ENCODE measurements at places on chromosomes 3 and 15.

- no peak for DNase-seq
Observed at GRCh38 chr3:136120373-136121348, 75.5 kb downstream of the MSL2 start.

GRCh38 chr15:99073008-99073717 lies 31.7 kb upstream of the SYNM start:
- no peak for DNase-seq

DNA sequence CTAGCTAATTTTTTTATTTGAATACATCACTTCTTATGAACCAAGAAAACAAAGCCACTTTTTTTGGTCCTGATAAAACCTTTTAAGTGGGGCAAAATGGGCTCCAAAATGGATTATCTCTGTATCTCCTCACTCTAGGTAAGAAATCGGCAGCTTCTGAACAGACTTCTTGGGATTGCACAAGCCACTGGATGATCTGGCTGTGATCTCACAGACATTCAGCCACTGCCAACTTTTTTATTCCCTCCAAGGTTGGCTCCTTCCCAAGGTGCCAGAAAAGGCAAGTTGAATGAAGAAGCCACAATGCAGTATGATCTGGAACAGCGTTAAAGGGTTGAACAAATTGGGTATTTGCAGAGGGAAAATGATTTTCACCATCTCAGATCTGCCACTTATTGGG lies 73.2 kb downstream of the PRICKLE2 start:
- DNase-seq = no peak

DNA sequence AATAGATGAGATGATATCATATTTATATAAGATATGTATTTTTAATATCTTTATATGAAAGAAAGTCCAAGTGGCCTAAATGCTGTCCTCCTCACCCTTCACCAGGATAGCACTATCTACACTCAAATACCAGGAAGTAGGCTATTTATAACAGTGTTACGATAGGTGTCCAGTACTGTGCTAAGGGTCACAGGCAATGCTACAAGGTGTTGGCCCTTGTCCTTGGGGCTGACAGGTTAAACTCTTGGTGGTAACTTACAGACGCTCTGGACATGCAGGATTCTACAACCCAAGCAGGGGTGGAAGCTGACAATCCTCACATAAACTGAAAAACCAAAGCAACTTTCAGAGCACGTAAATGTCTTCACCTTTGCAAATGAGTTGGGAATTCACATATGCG lies 22.3 kb downstream of the NCEH1 start:
- no peak for DNase-seq

GRCh38 chr3:188759336-188760005 lies 412.3 kb upstream of the TPRG1 start:
- no peak for DNase-seq

GRCh38 chr3:194312743-194313281 lies 38.3 kb downstream of the CPN2 start:
- no peak for DNase-seq

- DNase-seq = no peak
Observed at GRCh38 chr3:59820352-59820934, 770.6 kb upstream of the CFAP20DC start.

Data from CD14-positive monocyte (primary cell).